ENCODE measurements at places on chromosomes 12 and 14.

GRCh38 chr12:23770202-23770938 is 179.1 kb downstream of the SOX5 start:
- DNase-seq: no peak

GRCh38 chr12:126570566-126570965 is 1505.3 kb downstream of the AACS start:
- no peak for DNase-seq

DNA sequence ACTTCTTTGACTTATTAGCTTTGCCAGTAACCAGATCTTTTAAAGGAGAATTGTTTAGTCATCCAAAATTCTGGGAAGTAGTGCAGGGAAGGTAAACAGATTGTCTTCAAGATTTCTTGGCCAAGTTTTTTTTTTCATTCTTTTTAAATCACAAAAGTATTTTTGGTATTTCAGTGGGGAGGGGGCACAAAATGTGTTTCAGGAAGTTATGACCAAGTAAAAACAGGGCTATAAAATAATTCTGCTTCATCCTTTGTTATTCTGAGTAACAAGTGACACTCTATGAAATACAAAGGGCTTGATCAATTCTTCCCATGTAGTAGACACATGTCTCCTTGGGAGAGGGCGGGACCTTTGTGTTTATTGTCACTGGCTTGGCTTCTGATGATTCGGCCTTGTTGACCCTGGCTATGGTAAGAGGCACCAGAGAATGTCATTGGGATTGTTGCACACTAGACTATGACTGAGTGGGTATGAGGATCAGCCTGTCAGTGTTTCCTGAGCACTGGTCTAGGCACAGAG is 55.4 kb downstream of the SUSD6 start:
- DNase-seq: no peak

DNA sequence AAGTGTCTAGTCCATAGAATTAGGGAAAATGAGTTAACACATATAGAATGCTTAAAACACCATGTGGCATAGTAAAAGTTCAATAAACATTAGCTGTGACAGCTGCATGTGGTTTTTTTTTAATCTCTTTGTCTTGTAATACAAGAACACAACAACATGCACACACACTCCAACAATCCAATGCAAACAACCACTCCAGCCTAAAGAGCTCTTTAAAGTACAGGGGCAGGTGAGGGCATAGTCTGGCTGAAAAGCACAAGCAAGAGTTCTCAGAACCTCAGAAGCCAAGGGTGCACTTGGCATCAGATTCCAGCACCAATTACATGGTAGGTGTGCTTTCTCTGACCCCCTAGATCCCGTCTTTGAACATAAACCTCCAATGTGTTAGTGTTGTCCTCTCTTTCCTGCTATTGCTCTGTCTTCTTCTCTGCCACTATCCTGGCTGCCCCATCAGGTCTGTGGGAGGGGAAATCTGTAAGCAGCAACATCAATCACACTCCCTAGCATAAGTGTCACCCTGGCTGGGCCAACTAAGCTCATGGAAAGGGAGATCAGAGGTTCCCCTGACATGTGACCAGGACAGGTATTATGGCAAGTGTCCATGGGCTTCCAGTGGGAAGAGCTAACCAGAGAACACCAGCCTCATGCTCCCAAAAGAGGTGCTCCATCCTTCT is 91.0 kb downstream of the SLC8A3 start:
- DNase-seq: no peak

DNA sequence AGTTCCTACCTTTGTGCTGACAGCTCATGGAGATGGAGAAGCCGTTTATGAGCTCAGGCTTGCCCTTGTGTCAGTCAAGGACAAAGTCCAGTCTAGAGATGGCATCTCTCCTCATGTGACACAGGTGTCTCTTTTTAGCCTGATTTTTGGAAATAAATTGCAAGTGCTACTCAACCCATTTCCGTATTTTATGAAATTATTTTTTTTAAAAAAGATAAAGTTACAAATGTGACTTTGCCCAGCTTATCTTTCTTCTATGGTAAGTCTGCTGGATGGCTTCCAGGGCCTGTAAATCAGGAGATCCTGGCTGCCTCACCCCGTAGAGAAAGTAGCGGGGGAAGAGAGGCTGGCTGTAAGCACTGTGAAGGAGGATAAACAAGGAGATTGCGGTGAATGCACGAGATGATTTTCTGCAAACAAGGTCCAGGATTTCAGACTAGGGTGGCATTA is 169.7 kb downstream of the MYRFL start:
- no peak for DNase-seq

DNA sequence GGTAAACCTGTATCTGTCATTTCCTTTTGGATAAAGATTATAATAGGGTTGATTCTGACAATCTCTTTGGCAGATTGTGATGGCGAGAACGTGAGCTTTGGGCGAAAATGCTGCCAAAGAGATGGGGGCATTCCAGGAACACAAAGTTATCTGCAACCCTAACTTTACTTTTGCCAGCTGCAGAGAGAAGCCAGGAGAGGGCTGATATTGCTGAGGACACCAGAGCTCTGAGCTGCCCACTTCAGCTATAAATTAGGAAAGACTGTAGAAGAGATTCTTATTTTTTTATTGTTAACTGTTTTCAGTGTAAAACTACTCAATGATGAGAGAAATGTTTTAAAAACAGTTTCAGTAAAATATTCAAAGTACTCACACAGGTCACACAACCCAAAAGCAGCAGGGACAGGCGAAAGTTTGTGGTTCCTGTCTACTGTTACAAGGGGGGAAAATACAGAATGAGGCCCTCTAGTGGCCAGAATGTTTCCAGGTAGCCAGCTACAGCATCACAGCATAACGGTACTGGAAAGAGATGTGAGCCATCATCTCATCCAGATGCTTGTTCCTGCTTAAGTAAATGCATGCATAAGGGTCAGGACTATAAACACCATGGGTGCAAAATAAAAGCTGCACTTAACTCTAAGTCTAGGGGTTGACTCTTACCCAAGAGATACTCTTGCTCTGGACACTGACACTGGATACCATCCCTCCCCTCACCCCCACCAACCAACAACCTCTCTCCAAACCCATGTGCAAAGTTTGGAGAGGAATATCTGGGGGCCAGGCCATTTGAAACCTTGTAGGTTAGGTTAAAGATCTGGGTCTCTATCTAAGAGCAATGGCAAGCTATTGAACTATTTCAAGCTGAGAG is 498.4 kb downstream of the RMST start:
- no peak for DNase-seq

- no peak for DNase-seq
These were observed 150.4 kb upstream of the FAR2 start for GRCh38 chr12:28998662-28999120.

DNA sequence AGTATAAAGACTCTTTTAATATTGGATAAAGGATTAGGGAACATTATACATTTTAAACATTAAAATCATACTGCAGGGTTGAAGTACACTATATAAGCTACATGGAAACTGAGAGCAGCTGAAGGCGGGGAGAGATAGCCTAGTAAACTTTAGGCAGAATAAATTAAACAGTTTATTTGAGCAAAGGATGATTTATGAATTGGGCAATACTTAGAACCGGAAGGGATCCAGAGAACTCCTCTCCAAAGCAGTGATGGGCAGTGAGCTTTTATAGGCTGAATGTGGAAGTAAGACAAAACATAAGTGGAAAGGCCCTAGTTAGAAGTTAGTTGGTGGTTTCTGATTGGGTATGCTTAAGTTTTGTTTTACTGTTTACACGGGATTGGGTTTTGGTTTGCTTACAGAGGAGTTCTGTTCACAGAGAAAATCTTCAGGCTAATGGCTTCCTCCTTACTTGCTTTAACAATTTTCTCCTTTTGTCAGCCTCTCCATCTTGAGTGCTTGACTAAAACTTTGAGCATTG is 18.9 kb downstream of the LEMD3 start:
- DNase-seq: no peak

DNA sequence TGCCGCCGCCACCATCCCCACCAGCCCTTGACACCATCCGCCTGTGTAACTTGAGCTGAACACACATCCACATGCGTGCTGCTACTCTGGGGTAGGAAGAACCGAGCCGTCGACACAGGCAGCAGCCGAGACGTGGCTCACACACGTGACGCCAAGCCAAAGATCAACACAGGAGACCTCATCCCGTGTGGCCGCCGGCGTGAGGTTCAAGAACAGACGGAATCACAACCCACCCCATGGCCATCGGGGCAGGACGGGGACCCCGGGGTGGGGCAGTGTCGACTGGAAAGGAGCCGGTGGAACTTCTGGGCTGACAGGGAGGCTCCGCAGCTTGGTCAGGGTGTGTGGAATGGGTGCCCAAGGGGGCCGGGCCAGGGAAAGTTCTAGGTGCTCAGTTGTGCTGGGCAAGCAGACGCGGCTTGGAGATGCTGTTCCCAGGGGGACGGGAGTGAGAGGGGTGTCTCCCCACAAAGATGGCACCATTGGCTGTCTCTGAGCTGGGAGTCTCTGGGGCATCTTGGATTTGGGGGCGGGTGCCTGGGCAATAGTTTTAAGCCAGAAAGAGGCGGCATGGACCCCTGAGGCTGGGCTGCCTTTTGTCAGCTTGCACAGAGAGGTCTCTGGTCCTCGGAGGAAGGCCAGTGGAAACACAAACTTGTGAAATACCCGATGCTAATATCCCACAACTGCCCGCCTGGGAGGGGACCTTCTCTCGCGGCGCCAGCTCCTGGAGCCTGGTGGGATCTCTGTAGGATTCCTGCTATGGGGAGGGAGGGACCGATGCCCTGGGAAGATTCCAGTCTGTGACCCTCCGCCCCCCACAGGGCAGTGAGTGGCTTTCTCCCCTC is 41.8 kb downstream of the GALNT9 start:
- DNase-seq: no peak

Data from cortex of kidney (tissue), 1 donor.